ENCODE measurements at places on chromosomes 2 and 18.

GRCh38 chr2:234291765-234292204 is 205.1 kb downstream of the ARL4C start:
- peak; percentile 65 for DNase-seq

GRCh38 chr2:157784823-157785175 is 91.3 kb downstream of the ACVR1 start:
- DNase-seq = no peak

- DNase-seq = peak; percentile 18
These were observed 1.4 kb downstream of the NOL4 start for GRCh38 chr18:34223164-34223892.

- peak; percentile 66 for DNase-seq
These were observed 35.3 kb downstream of the GALNT1 start for GRCh38 chr18:35616664-35617423.

DNA sequence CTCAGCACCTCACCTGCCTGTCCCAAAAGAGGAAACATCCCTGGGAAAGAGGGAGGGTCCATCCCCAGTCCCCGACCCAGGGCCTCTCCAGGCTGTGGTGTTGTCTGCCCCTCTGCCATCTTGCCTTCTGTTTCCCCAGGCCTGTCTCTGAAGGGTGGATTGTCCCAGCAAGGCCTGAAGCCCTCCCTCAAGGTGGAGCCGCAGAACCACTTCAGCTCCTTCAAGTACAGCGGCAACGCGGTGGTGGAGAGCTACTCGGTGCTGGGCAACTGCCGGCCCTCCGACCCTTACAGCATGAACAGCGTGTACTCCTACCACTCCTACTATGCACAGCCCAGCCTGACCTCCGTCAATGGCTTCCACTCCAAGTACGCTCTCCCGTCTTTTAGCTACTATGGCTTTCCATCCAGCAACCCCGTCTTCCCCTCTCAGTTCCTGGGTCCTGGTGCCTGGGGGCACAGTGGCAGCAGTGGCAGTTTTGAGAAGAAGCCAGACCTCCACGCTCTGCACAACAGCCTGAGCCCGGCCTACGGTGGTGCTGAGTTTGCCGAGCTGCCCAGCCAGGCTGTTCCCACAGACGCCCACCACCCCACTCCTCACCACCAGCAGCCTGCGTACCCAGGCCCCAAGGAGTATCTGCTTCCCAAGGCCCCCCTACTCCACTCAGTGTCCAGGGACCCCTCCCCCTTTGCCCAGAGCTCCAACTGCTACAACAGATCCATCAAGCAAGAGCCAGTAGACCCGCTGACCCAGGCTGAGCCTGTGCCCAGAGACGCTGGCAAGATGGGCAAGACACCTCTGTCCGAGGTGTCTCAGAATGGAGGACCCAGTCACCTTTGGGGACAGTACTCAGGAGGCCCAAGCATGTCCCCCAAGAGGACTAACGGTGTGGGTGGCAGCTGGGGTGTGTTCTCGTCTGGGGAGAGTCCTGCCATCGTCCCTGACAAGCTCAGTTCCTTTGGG is 47.2 kb downstream of the BOLA3 start:
- DNase-seq = no peak

- DNase-seq = no peak
These were observed 714 bp upstream of the SCN9A start for GRCh38 chr2:166376488-166376828.

DNA sequence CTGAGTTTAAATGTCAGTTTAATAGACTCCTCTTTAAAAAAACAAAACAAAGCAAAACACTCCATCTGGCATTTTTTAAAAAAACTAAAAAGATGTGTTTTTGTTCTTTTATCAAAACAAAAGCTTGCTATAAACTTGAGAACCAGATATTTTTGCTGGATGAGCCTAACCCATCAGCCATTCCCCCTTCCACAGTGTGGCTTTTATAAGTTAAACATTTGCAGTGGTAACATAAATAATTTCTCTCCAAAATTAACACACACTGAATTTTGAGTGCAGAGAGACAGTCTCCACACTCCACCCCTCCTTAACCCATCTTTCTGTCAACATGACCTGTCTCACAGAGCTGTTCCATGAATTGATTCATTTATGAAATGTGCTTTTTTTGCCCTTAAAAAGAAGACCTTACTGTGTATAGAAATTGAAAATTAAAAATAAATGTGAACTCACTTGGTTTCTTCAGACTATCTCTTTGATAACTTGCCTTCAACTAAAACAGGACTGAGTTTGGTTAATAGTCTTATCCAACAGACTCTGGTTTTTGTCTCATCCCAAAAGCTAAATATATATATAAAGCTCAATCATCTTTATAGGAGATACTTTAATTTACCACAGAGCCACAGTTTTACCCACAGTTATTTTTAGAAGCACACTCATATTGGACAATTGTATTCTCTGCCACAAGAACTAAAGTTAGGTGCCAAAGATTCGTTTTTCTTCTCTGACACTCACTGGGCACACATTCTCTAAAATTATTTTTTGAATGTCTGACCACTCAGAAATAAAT is 64.8 kb upstream of the STK39 start:
- DNase-seq = no peak

DNA sequence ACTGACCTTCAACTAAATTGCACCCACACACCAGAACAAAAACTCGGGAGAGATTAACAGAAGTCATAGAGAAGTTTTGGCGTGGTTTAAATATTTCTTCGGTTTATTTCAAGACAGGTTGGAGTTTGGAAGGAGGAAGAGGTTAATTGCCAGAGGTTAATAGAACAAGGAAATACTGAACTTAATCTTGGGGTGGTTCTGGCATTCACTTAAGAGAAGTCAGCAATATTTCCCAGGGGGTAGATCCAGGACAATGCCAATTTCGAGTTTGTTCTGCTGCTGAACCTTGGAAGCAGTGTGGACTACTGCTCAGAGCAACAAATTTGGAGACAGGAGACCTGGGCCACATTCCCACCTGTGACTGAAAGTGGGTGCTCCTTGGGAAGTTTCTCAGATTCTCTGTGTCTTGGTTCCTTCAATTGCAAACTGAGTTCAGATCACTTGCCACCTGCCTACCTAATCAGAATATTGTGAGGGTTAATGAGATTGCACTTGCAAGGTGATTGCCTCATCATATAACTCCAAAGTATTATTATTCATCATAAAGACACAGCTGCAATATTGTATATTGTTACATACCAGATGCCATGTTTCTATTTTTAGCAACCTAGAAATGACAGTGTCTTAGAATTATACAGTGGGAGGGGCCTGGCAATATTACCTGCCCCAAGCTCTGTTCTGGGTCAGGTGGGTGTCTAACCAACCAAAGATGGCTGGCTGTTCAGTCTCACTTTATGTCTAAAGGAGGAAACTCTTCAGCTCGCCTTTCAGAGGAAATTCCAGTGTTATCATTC is 217.4 kb downstream of the CDCA7 start:
- no peak for DNase-seq

GRCh38 chr2:3241971-3242746 is 135.5 kb downstream of the EIPR1 start:
- no peak for DNase-seq

- no peak for DNase-seq
These were observed 659.6 kb downstream of the DCC start for GRCh38 chr18:52999633-53000032.

DNA sequence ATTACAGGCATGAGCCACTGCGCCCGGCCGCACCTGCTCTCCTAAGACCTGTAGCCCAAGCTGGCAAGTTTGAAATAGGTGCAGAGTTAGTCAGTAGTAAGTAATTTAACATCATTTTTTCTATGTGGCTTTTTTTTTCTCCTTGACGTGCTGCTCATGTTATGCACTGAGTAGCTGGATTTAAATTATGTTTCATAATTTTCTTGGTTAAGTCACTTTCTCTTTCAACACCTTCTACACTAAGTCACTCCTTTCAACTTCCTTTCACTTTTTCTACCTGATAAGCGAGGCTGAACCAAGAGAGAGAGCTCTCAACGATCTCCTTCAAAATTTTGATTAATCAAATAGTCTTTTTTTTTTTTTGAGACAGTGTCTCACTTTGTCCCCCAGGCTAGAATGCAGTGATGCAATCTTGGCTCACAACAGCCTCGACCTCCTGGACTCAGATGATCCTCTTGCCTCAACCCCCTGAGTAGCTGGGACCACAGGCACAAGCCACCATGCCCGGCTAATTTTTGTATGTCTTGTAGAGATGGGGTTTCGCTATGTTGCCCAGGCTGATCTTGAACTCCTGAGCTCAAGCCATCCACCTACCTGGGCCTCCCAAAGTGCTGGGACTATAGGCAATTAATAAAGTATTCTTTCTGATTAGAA is 13.1 kb downstream of the CASP8 start:
- no peak for DNase-seq

DNA sequence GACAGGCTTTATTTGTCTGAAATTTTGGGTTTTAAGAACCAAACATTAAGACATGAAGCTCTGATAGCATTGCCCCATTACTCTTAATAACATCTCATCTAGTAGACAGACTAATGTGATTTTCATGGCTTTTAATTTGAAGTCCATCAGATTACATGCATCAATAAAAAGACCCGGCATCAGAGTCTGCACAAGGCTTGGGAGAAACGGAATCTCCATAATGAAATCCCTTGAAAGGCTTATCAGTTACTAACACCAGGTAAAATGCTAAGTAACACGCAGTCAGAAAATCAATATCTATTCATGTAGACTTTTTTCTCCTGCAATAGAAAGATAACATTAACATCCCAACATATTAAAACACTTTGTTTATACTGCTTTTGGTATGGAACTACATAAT is 1485.2 kb upstream of the DDX18 start:
- no peak for DNase-seq

GRCh38 chr2:135664623-135665068 is 77.0 kb upstream of the UBXN4 start:
- no peak for DNase-seq

- DNase-seq = no peak
These were observed 282.5 kb upstream of the SPRED2 start for GRCh38 chr2:65714866-65715265.

- DNase-seq = no peak
These were observed 17.1 kb downstream of the OSBPL6 start for GRCh38 chr2:178211460-178211859.

GRCh38 chr2:29480426-29480825 is 365.2 kb downstream of the CLIP4 start:
- no peak for DNase-seq

Data from Caki2 (cell line).